ENCODE measurements at places on chromosomes 2 and 18. TPM values are rescaled to one million over a fixed set of nuclear protein-coding genes. Genes with fewer than 3 reads are reported as not detected.

Gene PDCD1
- total RNA-seq = not detected

Gene PDE11A
- under 0.01 TPM for total RNA-seq

Gene NDUFB3
- 147 TPM for total RNA-seq

Gene VRK2
- total RNA-seq = 32.4 TPM

Gene LRRTM1
- not detected for total RNA-seq

Gene ETAA1
- 16.4 TPM for total RNA-seq

Gene SKOR2
- total RNA-seq = not detected

Gene TRIM43
- total RNA-seq = not detected

Gene CNTNAP5
- total RNA-seq = not detected

Gene CDH19
- total RNA-seq = 1.7 TPM

Gene CRYBA2
- total RNA-seq = not detected

Gene SYT4
- not detected for total RNA-seq

Gene FAM117B
- 1.5 TPM for total RNA-seq

Gene DSEL
- total RNA-seq = 52.3 TPM

Gene GAREM2
- total RNA-seq = 0.53 TPM

Gene AMER3
- total RNA-seq = not detected

Gene YES1
- 91.6 TPM for total RNA-seq

Gene DNAH6
- total RNA-seq = 0.13 TPM

Gene ABCB11
- total RNA-seq = not detected

Gene RBM44
- 0.56 TPM for total RNA-seq

Gene SMYD1
- total RNA-seq = not detected

Gene GRHL1
- 0.19 TPM for total RNA-seq

Gene IL1RN
- total RNA-seq = not detected

Gene MLPH
- 2.4 TPM for total RNA-seq

Gene CIB4
- total RNA-seq = not detected

Gene MFSD6
- 12.2 TPM for total RNA-seq

Gene ARHGAP15
- not detected for total RNA-seq

Gene CPLX4
- not detected for total RNA-seq

Gene HRH4
- 0.06 TPM for total RNA-seq

Gene FKBP1B
- 10.4 TPM for total RNA-seq

Gene SH3RF3
- total RNA-seq = 6.3 TPM

Gene LIMS2
- total RNA-seq = 3.0 TPM

Gene IL37
- total RNA-seq = not detected

Gene SLC25A12
- 21.4 TPM for total RNA-seq

Gene NRP2
- 9.0 TPM for total RNA-seq

Gene VWC2L
- total RNA-seq = under 0.01 TPM

Gene CHRND
- total RNA-seq = not detected

Gene ABCG8
- total RNA-seq = not detected
